MM.1S (cell line): ENCODE measurements at places on chromosomes 3 and 15.

- DNase-seq, result no peak
These were observed 16.9 kb downstream of the TMEM43 start for GRCh38 chr3:14141602-14142341.

DNA sequence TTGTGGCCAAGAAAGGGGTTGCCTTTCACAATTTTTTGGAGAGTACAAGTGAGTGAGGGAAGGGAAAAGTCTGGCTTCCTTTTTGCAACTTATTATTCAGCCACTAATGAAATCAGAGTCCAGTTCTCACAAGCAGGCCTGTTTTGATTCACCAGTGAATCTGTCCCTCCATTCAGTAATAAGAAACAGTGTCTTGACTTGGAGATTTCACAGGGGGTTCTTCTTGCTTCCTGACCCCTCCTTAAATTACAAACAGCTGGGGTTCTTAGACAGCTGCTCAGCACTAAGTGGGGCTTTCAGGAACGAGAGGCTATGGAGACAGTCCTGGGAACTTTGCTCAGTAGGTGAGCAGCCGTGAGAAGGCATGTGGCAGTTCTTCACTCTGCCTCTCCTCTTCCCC, 24.5 kb downstream of the SEMA3G start:
- DNase-seq, result no peak

- DNase-seq, result no peak
These were observed 4.5 kb downstream of the MESP2 start for GRCh38 chr15:89780601-89781000.

DNA sequence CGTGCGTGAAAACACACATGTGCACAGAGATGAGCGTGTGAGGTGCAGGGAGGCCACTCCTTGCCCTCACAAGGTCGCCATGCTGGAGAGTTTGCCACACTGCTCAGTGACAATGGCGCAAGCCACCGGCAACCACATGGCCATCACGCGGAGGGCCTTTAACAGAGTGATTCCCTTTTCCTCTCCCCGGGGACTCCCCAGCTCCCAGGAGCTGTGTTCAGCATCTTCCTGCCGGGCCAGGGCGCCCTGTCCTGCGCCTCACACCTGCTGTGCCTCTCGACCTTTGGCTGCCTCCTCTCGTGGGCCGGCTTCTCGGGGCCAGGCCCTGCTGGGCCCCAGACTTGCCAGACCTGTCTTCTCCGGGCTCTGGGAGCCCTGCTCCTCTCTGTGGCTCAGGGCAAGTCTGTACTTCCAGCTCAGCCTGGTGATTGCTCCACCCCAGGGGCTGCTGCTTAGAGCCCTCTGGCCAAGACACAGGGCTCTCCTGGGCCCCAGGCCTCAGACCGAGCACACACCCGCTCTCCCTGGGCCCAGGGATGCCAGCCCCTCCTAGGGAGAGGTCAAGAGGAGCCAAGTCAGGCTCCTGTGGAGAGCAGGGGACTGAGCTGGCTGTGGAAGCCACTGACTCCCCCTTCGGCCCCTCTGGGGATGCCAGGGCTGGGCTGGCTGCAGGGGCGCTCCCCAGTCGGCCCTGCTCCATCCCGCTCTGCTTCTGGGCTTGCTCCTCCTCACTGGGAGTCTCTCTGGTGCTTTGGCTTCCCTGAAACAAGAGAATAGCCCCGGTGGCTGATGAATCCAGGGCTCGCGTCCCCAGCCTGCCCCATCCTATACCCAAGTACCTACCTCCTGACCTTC, 5.6 kb downstream of the CCDC9B start:
- no peak for DNase-seq

GRCh38 chr15:94398001-94398400, 166.6 kb downstream of the MCTP2 start:
- DNase-seq, result no peak
